ENCODE measurements at places on chromosomes 3 and 15.

DNA sequence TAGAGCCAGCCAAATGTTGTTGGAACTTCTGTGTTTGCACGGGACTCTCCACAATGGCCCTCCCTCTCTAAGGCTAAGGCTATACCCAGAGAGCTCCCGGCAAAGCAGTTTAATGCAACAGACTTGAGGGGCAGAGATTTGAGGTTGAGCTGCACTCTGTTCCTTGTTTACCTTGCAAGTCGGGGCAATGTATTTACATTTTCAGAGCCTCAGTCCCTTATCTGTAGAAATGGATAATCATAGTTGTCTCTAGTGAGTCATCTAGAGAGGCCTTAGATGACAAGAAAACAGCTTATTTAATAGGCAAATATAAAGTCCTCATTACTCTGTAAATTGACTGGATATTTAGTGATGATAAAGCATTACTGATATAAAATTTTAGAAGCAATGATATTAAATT is 917.7 kb downstream of the MCTP2 start:
- no peak for DNase-seq

DNA sequence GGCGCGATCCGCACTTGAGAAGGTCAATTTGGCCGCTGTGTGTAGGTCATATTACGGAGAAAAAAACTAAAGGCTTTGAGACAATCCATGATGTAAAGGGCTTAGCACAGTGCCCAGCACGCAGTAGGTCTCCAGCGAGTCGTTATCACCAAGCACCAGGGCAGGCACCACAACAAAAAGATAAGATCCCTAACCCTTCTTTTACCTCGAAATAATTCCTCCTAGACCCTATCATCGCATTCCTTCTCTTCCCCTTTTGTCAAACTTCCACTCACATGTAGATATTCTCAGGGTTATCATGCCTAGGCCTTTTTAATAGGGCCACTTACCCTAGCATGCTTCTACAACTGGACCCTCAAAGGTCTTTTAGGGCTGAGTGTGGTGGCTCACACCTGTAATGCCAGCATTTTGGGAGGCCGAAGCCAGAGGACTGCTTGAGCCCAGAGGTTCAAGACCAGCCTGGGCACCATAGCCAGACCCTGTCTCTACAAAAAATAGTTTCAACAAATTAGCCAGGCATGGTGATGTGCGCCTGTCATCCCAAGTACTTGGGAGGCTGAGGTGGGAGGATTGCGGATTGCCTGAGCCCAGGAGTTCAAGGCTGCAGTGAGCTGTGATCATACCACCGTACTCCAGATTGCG is 13.5 kb downstream of the ZNF774 start:
- DNase-seq, result no peak

DNA sequence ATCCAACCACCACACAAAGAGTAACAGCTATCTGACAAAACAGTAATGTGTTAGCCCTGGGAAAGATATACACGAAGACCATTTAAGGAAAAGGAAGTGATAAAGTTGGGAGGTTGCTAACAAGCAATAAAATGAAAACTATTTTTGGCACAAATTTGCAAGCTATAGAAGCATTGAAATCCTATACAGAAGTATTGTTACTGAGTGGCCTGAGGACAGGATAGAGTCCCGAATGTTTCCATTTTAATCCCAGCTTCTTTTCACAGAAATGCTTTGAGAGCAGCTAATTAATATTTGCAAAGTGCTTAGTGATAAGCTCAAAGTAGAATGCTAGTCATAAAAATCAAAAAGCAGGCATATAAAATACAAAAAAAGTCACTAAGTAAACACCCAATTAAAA is 51.5 kb downstream of the RAD18 start:
- DNase-seq, result no peak

DNA sequence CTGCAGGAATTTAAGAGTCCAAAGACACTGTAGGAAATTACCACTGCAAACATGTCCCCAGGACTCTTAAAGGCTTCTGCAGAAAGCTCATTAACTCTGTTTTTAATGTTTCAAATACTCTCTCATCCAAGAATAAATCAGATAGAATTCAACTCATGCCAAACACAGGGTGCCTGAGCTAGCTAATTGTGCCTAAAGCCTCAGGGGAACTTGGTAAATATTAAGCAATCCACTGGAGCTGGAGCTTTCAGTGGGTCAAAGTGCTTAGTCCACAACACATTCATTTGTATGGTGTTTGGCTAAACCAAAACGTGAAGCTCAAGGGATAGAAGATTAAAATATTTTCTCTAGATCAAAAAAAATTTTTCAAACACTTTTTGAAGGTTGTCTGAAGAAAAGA is 131.4 kb downstream of the THRB start:
- no peak for DNase-seq

DNA sequence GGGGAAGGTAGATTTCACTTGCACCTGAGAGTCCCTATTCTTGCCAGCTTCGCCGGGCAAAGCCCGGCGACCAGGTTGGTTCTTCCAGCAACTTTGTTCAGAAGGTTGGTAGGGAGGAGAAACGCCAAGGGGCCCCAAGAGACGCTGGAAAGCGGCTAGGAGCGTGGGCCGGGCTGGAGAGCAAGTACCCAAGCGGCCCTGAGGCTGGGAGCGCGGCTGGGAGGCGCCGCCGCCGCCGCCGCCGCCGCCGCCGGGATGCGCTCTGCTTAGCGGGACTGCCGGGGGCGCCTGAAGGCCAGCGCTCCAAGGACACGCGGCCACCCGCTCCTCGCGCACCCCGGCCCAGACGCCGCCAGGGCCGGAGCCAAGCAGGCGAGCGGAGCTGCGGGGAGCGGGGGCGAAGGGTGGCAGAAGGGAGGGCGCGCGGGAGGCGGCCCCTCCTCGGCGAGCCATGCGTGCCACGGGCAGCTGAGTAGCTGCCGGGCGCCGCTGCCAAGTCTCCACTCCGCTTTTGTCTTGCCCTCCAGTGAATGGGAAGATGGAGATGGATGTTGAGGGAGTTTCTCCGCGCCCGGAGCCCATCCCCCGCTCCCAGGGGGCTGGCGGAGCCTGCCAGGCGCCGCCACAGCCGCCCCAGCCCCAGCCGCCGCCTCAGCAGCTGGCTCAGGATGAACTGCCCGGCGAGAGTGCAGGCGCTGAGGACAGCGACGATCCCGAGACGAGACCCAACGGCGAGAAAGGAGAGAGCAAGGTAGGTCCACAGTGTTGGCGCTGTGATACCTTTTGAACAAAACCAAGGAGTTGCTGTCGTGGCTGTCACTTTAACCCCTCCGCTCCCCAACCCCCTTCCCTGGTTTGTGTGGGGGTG is 227.4 kb upstream of the AZI2 start:
- no peak for DNase-seq

DNA sequence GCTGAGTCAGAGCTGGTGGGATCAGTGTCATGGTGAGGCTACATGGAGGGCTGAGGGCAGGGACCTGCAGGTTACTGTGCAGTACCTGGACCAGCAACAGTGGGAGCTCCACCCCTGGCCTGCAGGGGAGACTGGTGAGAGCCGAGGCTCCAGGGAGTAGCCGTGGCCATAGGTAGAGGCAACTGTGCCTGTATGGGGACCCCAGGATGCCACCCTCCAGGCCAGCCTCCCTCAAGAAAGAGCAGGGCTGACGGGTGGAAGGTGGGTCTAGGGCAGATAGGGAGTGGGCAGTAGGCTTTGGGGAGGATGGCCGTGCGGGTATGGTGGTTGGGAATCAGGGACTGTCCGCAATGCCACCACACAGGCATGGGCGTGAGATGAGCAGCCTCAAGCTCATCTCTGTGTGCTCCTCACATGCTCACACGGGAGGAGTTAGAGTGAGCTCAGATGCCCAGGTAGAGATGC is 35.5 kb downstream of the FBLN2 start:
- no peak for DNase-seq

DNA sequence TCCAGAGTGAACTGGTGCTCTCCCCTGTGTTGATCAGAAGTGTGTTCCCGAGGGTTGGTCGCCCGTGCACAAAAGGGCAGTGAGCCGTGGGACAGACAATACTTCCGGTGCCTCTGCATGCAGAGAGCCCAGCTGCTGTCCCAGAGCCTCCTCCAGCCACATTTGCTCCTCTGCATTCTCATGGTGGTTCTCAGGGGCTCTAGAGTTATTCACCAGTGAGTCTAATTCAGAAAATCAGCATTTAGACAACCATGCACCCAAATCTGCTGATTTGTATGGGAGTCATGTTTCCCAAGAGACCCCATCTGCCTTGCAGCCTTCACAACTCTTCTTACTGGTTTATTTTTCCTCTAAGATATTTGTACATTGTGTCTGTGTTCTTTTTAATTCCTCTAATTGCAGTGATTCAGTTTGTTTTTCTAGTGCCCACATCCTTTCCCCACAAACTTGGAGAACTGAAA is 107.0 kb upstream of the SPRED1 start:
- no peak for DNase-seq

DNA sequence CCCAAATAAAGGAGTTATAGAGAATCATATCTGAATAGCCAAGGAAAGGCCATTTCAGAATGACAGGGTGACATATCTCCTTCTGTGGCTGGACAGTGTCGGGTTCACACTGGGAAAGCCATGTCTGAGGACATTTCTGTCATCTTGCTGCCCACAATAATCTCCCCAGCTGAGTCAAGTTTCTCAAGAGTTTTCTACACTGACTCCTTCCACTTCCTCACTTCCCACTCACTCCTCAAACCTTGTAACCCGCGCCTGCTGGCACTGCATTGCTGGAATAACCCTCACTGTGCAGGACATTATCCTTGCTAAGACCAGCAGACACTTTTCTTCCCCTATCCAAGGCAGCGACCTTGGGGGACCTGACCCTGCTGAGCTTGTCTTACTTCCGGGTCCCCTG is 5.3 kb upstream of the INSYN1 start:
- DNase-seq, result no peak

DNA sequence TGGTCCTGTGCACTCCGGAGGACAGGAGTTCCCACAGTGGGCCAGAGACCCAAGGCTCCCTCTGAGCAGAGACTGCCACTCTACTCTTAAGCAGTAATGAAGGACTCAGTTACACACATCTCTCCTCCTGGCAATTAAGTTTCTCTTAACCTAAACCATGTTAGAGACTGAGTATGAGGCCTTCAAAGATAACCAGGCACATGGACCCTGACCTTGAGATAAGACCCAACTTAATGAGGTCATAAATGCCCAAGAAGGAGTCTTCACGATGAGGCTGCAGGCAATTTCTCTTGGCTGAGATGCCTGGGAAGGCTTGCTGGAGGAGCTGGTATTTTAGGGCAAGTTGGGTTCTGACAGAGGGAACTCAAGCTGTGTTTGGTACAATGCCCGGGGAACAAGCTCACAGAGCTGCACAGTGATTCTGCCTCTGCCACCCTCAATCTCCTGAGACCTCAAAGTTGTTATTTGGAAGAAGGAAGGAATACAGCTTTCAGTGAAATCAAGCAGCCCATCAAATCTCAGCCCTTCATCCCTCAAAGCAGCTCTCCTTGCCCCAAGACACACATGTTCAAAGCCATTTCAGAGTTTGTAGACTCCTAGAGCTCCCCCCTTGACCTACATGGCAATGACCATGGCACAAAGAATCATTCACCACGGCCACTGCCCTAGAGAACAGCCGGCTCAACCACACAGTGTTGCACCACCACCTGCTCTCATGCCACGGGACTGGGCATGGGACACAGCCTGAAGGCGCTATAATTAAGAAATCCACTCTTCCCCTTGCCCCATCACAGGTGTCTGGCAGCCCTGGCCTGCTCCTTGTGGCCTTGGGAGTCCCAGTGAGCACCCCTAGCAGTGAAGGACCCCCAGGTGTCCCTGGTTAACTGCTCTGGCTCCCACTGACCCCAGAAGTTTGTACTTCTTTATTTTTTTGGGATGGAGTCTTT is 7.1 kb downstream of the RMDN3 start:
- no peak for DNase-seq

GRCh38 chr3:100073714-100074307 is 40.5 kb downstream of the FILIP1L start:
- no peak for DNase-seq

- no peak for DNase-seq
These were observed 5.0 kb downstream of the CISH start for GRCh38 chr3:50606596-50606995.

DNA sequence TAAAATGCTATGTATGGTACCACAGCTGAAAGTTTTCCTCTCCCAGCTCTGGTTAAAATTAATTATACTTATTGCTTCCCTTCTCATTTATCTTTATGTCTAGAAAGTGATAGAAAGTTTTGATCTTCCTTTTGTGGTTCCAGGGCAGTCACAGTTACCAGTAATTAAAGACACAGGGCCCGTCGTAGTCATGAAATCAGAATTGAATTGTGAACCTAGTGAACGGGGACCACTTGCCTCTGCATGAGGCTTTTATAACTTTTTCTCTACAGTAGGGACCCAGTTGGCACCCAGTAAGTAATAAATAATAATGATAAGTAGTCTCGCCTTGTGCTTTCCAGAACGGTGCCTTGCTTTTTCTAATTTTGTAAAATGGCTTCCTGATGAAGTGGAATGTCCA is 231.7 kb upstream of the SATB1 start:
- DNase-seq, result no peak

DNA sequence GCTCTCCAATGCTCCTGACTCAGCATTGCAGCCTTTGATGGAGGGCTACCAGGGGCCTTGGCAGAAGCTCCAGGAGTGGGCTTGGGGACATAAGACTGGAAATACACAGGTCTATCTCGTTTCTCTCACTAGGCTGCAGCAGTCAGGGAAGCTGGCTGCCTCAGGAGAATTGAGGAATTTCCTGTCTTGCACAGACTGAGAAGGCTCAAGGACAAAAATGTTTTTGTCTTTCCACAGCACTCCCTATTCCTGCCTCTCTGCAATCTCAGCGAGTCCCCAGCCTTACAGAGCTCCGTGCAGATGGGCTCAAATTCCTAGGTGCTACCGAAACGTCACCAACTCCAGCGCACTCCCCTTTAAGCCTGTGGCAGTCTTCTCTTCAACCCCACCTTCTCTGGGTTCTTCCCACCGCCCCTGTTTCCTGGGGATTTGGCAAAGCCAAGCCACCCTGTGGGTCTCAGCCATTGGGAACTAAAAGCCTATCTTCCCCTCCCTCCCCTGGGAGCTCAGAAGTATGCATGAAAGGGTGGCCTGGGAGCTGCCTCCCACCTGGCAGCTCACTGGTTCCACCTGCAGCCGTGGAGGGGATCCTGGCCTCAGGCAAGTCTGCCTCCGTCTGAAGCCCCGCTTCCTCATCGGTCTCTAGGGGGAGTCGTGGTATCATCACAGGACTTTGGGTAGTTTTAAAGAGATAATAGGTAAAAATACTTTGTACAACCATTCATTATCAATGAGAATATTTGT is 322.6 kb upstream of the FRG2C start:
- no peak for DNase-seq

DNA sequence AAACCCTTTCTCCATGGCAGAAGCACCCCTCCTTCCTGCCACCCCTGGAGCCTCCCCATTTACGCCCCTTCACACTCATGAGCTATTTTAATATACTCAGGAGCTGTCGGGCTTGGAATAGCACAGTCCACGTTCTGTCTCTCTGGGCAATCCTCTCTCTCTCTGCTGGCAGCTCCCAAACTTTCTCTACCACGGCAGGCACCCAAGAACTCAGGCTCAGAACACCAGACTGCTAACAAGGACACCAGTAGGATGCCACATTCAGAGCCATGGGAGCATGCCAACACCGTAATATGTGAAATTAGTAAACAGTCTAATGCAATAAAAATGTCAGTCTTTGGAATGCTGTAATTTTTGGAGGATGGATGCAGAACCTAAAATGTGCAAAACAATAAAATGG is 19.3 kb downstream of the TNFAIP8L3 start:
- DNase-seq, result no peak

Measured in germinal center (tissue), 1 donor.